Activated T-cell treated with anti-CD3 and anti-CD28 coated beads, Interleukin-2, amount 50 U/mL, for 48 hours (primary cell): ENCODE measurements at places on chromosomes 4 and X.

- DNase-seq, result no peak
These were observed 86.8 kb downstream of the ABLIM2 start for GRCh38 chr4:8071766-8072165.

GRCh38 chr4:78612398-78613178 lies 61.0 kb downstream of the ANXA3 start:
- DNase-seq, result no peak

DNA sequence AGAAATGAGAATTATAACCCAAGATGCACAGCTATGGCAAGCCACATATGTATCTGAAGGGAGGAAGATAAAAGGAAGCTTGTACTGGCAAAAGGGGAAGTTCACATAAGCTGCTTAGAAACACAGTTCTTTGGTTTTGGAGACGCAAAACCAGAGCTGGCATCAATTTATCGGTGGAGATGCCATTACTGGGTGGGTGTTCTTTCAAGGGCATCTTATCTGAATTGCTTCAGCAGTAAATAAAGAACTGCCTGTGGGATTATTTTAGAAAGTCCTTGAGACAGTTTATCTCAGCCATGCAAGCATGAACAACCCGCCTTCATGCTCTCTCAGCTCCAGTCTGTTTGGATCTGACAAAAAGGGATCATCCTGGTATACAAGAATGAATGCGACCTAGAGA lies 60.8 kb downstream of the DDX60 start:
- DNase-seq, result no peak

DNA sequence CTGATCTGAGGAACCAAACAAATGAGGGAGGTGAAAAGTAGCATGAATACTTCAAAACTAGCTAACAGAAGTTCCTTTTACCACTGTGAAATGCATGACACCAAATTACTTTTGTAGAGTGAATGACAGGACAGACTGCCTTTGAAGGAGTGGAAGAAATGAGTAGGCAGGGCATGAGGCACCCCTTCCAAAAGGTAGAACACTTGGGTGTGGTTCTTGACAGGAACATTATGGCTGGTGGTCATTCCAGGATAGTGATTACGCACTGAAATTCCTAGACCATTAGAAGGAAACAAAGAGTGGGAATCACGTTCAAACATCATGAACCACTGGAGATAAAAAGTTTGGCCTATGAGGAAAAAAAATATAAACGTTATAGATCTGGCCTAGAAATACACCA lies 4.9 kb downstream of the HUWE1 start:
- DNase-seq, result no peak

DNA sequence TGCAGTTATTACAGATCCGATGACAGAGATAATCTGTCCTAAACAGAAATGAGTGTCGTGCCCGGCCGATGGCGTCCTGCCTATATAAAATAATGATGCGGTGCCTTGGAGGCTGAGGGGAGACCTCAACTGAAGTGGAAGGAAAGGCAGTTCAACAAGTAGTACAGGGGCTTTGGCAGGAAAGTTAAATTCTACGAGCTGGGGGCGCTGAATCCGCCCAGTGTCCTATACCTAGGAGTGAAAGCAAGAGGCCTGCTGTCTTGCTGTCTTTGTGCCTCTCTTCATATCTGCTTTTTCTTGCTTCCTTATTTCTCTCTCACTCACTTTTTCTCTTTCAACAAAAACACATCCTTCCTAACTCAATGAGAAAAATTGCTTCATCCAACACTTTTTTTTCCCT lies 82.2 kb upstream of the PRPS2 start:
- no peak for DNase-seq

DNA sequence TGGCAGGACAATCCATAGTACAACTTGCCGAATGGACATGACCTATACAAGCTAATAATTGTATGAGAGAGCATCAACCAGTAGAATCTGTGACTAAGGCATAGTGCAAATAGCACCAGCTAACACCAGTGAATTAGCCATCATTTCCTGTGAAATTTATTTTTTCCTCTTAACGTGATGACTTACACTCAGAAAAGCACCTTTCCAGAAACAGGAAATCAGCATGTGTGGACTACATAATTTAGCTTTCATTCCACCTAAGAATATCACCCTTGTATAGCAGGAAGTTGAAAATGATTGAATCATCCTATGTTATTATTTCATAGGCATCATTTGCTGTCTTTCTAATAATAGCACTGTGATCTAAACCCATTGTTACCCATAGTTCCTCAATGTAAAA lies 1393.4 kb upstream of the PCDH7 start:
- no peak for DNase-seq

GRCh38 chrX:24465532-24465865 lies 413 bp downstream of the PDK3 start:
- DNase-seq, result no peak

GRCh38 chrX:56974408-56974807 lies 20.9 kb downstream of the SPIN3 start:
- no peak for DNase-seq
